Testis (tissue), 5 donors: ENCODE measurements at places on chromosomes 11 and 22. TPM values are rescaled to one million over a fixed set of nuclear protein-coding genes. Genes with fewer than 3 reads are reported as not detected.

Gene WNT7B
- polyA plus RNA-seq = 0.65 TPM

Gene FAM168A
- polyA plus RNA-seq = 20.1 TPM

Gene OR51B5
- 0.78 TPM for polyA plus RNA-seq

Gene PARVB
- polyA plus RNA-seq = 27.5 TPM

Gene PIWIL4
- 19.9 TPM for polyA plus RNA-seq

Gene LMO1
- polyA plus RNA-seq = 1.3 TPM

Gene FREY1
- 59.2 TPM for polyA plus RNA-seq

Gene DMC1
- polyA plus RNA-seq = 18.3 TPM

Gene HTR3B
- 1.1 TPM for polyA plus RNA-seq

Gene SYNGR1
- polyA plus RNA-seq = 46.8 TPM

Gene OR5W2
- polyA plus RNA-seq = not detected

Gene RCE1
- 26.4 TPM for polyA plus RNA-seq

Gene DGAT2
- polyA plus RNA-seq = 77.6 TPM

Gene PTGDR2
- 0.28 TPM for polyA plus RNA-seq

Gene BANF1
- 193 TPM for polyA plus RNA-seq

Gene CEND1
- polyA plus RNA-seq = 0.50 TPM

Gene OR52H1
- not detected for polyA plus RNA-seq

Gene CHRM1
- polyA plus RNA-seq = 0.45 TPM

Gene ART1
- 0.79 TPM for polyA plus RNA-seq

Gene C11orf16
- 5.9 TPM for polyA plus RNA-seq

Gene CDKN1C
- polyA plus RNA-seq = 15.2 TPM

Gene STARD10
- 379 TPM for polyA plus RNA-seq

Gene TMEM191C
- 35.3 TPM for polyA plus RNA-seq

Gene AASDHPPT
- 72.3 TPM for polyA plus RNA-seq

Gene TMPRSS5
- 1.4 TPM for polyA plus RNA-seq

Gene USP35
- polyA plus RNA-seq = 10.5 TPM

Gene MS4A1
- polyA plus RNA-seq = 2.8 TPM

Gene MYBPC3
- polyA plus RNA-seq = 1.7 TPM

Gene TOMT
- not detected for polyA plus RNA-seq

Gene LDHAL6A
- 13.0 TPM for polyA plus RNA-seq

Gene CNIH2
- polyA plus RNA-seq = 17.3 TPM

Gene MS4A12
- polyA plus RNA-seq = 0.33 TPM

Gene MMP13
- polyA plus RNA-seq = not detected

Gene OR8G1
- 0.29 TPM for polyA plus RNA-seq

Gene TALDO1
- 86.6 TPM for polyA plus RNA-seq

Gene P2RY2
- 0.94 TPM for polyA plus RNA-seq

Gene ART5
- 50.8 TPM for polyA plus RNA-seq

Gene GNAZ
- polyA plus RNA-seq = 13.7 TPM

Gene FJX1
- 2.0 TPM for polyA plus RNA-seq

Gene TRIM6
- polyA plus RNA-seq = 20.9 TPM

Gene HEPACAM
- polyA plus RNA-seq = 0.75 TPM

Gene SLC39A13
- 99.2 TPM for polyA plus RNA-seq

Gene SYT7
- polyA plus RNA-seq = 5.9 TPM

Gene DEFB131B
- not detected for polyA plus RNA-seq

Gene C11orf42
- polyA plus RNA-seq = 28.9 TPM

Gene HMOX1
- 37.8 TPM for polyA plus RNA-seq
